ENCODE measurements at places on chromosomes 2 and 18. TPM values are rescaled to one million over a fixed set of nuclear protein-coding genes. Genes with fewer than 3 reads are reported as not detected.

DES gene
- total RNA-seq = not detected

RSAD2 gene
- total RNA-seq = 0.20 TPM

MEIS1 gene
- total RNA-seq = 8.1 TPM

HRH4 gene
- not detected for total RNA-seq

SERPINB13 gene
- total RNA-seq = not detected

UGT1A5 gene
- total RNA-seq = not detected

IL1A gene
- total RNA-seq = not detected

RNU2-63P gene
- 70.8 TPM for total RNA-seq

TBR1 gene
- under 0.01 TPM for total RNA-seq

DOK6 gene
- total RNA-seq = under 0.01 TPM

FSIP2 gene
- under 0.01 TPM for total RNA-seq

NEU4 gene
- under 0.01 TPM for total RNA-seq

KIF5C gene
- under 0.01 TPM for total RNA-seq

DNA sequence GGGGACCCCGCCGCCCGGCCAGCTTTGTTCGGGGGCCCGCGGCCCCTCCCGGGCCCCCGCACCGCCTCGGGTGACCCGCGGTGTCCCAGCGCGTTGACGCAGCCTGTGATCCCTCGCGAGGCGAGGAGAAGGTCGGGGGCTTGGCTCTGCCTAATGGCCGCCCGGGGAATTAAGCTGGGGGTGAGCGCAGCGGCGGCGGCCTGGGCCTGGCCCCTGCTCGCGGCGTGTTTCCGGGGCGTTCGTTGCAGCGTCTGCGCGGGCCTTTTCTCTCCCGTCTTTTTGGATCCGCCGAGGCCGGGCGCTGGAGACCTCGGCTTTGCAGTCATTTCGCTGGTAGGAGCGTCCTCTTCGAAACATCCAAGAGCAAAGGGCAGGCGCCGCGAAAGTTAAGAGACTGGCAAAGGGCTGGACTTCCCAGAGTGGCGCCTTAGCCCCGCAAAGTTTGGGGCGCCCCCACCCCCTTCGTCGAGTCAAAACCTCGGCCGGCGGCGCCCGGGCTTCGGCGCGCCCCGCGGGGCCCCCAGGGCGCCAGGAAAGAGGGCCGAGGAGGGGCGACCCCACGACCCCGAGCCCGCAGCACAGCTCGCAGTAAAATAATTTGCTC is 1.3 kb downstream of the SALL3 start:
- no peak for DNase-seq

GRCh38 chr2:96251721-96252292 is 14.0 kb downstream of the TMEM127 start:
- peak; percentile 94 for DNase-seq

DNA sequence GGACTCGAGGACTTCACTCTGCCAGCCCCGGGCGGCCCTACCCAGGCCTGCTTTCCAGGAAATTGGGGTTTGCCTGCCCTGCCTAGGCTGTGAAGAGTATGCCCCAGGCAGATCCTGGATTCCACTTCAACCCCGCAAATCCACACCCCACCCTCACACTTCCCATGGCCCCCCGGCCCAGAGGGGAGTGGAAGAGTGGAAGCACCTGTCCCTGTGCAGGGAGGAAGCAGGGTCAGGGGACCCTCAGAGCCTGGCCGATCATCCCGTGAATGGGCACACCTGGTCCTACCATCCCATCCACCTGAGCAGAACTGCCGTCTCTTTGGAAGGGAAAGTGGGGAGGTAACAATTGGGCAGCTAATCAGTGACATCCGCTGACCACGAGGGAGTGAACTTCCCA is 245.2 kb downstream of the EIPR1 start:
- DNase-seq = no peak

GRCh38 chr2:112465382-112465781 is 16.6 kb upstream of the TTL start:
- no peak for DNase-seq

DNA sequence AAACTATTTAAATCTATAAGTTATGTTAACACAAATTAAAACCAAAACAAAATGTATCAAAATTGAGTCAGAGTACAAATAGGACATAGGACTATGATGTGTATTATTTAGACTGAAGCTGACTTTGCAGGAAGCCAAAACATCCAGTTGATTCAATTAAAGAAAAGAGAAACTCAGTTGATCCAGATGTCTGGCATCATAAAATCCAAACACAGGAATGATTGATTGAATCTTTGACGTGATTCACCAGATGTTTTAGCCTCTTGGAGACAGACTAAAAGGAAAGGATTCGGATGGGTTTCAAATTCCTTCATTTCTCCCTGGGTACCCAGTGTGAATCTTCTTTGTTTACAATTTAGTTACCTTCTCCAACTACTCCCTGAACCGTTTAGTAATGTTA is 272.9 kb downstream of the IRS1 start:
- DNase-seq = no peak

DNA sequence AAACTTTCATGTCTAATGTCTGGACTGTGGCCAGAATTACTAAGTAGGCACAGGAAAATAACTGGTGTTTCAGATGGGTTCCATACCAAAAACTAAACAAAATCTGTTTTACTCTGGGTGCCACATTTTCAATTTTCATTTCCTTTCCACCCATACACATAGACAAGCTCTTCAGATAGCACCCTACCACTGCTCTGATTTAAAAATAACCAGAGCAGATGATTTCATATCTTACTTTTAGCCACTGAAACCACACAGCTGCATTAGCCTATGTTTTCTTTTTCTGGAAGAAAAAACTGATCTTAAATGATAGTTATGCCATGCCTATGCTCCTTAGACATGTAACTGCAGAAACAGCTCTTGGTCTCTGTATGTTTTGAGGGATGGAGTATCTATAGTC is 647.6 kb downstream of the CPS1 start:
- DNase-seq = no peak

DNA sequence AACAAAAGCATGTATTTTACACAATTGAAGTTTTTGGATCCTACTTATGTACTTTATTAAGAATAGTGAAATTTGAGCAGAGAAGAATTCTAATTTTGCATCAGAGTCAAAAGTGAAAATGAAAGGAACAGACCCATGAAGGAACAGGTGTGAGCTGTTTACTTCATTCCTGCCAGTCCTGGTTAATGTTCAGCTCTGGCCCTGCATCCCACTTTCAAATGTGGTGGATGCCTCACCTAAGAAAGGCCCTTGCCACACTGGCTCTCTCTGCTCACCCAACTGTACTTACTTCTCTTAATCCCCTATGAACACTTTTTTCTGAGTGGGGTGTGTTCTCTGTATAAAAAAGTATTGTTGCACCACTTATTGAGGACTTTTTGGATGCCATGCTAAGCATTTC is 22.2 kb downstream of the FAM110C start:
- DNase-seq = no peak

- DNase-seq = no peak
These were observed 123.0 kb downstream of the NFATC1 start for GRCh38 chr18:79518683-79519128.

DNA sequence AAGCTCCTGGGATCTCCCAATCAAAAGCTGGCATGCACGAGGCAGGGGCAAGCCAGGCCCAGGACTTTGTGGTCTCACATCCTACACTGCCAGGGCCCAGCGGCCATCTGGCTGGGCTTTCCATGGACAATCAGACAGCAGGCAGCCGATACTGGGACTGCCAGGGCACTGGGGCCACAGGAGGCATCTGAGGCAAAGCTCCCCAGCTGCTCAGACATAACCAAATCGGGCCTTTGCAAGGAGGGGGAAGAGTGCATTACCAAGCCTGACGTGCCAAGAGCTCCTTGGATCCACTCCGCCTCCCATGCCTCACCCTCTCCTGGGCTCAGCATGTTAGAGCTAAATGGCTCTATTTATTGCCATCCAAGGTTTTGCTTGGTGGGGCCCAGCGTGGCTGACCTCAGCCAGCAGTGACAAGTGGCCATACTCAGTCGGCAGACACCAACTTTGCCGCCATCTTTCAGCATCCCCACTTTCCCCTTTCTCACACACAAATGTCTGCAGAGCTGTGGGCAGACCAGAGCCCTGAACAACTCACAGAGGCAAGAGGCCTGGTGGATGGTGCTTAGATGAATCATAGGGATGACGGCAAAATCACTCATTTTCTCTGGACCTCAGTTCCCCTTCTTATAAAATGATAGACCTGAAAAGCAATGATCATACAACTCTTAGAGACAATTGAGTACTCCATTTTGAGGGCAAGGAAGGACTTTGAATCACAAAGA is 200.8 kb downstream of the TTC32 start:
- no peak for DNase-seq

- no peak for DNase-seq
These were observed 69.4 kb downstream of the CABLES1 start for GRCh38 chr18:23204589-23205235.

DNA sequence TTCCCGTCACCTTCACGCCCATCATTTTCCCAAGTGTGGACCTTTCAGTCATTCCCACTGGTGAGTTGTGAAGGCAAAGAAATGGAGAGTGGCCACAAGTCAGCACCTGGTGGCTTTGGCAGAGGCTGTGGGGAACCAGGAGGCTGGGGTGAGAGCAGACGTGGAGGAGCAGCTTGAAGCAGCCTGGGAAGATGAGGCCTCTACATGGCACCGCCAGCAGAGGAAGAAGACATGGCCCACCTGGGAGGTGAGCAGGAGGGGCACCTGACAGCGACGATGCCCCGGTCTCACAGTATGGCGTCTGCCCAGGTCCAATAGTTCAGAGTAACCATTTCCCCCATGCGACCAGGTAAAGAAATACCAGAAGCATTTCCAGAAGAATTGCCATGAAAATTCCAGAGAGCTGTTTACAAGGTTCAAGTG is 69.0 kb downstream of the TPO start:
- DNase-seq = no peak

DNA sequence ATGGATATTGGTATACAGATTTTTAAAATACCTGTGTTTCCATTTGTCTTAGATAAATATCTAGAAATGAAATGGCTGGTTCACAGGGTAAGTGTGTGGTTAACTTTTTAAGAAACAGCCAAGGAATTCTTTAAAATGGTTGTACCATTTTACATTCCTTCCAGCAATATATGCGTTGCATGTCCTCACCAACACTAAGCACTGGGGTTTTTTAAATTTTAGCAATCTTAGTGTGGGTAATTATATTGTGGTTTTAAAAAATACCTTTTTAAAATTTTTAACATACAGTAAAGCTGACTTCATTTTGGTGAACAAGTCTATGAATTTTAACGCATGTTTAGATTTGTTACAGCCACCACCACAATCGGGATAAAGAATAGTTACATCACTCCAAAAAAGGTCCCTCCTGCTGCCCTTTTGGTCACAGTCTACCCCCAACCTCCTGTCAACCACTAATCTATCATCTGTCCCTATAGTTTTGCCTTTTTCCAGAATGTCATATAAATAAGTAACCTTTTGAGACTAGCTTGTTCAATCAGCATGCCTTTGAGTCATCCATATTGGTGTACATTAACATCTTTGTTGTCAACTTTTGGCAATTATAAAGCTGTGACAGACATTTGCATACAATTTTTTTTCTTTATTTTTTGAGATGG is 128.1 kb upstream of the MSTN start:
- no peak for DNase-seq

DNA sequence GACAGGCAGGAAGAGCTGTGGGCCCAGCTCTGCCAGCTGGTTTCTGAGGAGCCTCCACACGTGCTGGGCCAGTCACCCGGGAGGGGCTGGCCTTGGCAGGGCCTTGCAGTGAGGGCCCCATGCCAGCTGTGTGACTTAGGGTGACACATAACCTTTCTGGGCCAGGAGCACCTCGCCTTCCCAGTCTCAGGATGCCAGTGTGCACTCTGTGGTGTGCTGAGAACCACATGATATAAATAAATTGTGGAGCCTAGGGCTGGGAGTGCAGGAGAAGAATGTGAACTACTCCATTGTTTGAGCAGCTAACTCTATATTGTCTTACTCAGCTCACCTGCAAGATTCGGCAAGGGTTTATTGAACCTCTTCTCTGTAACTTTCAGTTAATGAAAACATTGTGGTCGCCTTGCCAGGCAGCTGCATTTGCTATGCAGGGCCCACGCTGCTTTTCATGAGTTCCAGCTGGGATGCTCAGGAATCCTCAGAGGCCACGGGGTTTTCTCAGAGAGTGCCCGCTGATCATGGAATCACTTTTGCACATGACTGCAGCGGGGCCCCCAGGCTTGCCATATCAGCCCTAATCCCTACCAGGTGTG is 222.3 kb downstream of the SH3RF3 start:
- peak; percentile 80 for DNase-seq

DNA sequence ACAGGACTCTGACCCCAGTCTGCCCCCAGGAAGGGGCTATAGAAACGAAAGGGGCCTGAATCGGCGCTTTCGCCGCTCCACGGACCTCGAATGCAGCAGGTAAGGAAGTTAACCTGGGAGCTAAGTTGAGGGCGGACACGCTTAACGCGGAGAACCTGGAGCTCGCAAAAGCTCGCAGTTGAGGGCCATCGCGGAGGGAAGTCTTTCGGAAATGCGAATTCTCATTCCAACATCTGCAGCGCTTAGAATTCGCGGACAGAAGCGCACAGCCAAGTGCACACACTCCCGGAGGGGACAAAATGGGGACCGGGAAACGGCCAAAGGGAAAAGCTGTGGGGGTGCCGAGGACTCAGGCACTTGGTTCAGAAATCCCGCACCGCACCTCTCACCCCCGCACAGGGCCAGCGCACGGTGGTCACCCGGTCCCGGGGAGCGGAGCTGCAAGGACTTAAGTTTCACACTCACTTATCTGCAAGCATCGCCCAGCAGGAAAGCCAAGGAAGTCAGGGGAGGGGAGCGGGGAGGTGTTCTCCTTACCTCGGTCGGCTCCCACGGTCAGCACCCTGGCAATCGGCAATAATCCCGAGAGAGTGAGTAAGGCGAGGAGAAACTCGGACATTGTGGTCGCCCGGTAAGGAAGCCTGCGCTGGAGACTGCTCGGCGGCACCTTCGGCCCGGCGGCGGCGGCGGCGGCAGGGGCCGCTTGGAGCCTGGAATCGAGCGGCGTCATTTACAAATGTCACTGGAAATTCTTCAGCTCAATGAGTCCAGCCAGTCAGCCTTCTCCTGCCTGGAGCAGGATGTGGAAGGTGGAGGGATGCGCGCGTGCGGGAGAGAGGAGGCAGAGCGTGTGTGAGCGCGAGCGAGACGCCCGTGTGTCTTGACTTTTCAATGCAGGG is 456 bp downstream of the LRP1B start:
- peak; percentile 62 for DNase-seq

- no peak for DNase-seq
These were observed 107.4 kb downstream of the NOL4 start for GRCh38 chr18:34117319-34117718.

GRCh38 chr2:118231759-118232158 is 143.5 kb downstream of the INSIG2 start:
- no peak for DNase-seq

DNA sequence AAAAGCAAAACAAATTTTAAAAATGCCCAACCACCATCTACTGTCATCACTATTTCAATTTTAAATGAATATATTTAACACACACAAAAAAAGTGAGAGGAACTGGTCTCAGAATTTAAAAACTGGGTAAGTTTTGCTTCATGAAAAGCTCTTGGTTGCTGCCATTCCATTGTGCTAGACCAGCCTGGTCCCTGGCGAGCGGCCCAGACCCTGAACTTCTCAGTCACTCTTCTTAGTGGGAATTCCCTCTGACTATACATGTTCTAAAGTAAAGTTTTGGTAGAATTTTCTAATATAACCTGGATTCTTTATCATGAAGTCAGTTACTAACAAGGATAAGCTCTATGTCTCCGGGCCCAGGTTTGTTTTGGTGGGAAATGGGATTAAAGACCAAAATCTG is 34.8 kb upstream of the TMEM177 start:
- peak; percentile 75 for DNase-seq

All from lung microvascular endothelial cell (primary cell).